ENCODE measurements at places on chromosomes 6 and 20.

- DNase-seq, result no peak
Measured at GRCh38 chr20:5650280-5650691, 99.9 kb upstream of the SHLD1 start.

DNA sequence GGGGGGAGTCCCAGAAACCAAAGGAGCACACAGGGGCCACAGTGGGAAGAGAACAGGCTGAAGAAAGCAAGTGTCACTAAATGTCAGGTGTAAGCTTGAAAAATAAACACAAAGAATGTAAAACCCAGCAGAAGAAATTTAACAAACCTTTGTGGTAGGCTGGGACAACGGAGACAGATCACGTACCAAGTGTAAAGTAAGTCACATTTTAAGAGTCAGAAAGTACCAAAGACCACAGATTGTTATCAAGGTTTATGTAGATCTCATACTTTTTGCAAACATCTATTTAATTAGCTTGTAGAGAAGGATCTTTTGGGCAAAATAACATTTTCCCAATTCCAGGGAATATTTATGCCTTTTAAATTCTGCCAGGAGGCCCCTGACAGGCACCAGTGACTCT lies 1.6 kb downstream of the CLIC5 start:
- DNase-seq, result no peak

DNA sequence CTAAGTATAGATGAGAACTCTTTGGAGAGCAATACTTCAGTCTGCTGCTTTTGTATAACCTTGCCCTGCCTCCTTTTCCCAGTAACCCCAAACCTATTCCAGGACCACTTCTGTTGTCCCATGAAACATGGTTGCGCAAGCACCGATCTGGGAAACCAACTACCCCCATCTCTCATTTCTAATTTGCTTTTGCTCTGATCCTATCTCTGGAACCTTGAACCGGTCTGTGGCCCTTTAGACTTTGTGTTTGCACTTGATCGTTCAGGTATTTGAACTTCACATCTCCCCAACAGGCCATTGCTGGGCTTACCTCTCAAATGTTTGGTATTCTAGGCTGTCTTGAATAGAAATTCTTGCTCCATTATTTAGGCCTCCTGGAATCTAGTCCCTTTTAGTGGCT lies 25.0 kb downstream of the L3MBTL3 start:
- DNase-seq, result no peak

DNA sequence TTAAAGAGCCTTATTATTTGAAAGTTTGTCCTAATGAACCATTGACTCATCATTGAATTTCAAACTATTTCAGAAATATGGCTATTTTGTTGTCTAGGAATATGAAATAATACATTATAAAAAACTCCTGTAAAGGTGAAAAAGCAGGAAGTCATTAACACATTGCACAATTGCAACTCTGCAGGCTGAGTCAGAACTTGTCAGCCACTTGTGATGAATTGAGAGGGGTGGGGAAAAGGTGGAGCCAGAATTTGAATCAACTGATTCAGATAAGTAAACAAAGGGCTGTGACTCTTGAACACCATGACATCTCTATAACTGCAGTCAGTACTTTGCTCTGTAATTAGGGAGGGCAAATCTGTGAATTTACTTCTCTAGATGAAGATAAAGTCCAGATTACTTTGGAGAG lies 6.0 kb downstream of the C6orf141 start:
- DNase-seq, result no peak

DNA sequence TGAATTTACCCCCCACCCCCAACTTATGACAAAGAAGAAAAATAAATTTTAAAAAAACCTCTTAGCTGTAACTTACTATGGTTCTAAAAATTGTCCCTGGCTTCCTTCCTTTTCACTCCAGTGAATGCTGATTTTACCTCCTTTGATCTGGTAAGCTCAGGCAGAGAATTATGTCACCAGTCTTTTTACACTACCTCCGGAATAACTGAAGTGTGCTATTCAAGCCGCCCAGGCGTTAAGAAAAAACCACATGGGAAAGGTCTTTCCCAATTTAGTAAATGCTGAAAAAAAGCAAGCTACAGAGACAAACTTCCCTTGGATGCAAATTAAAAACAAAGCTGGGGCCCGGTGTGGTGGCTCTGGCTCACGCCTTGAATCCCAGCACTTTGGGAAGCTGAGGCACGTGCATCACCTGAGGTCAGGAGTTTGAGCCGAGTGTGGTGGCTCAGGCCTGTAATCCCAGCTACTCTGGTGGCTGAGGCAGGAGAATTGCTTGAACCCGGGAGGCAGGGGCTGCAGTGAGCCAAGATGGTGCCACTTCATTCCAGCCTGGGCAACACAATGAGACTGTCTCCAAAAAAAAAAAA lies 12.4 kb downstream of the SNX5 start:
- no peak for DNase-seq

GRCh38 chr20:23970049-23970448 lies 18.5 kb downstream of the GGTLC1 start:
- DNase-seq, result no peak

DNA sequence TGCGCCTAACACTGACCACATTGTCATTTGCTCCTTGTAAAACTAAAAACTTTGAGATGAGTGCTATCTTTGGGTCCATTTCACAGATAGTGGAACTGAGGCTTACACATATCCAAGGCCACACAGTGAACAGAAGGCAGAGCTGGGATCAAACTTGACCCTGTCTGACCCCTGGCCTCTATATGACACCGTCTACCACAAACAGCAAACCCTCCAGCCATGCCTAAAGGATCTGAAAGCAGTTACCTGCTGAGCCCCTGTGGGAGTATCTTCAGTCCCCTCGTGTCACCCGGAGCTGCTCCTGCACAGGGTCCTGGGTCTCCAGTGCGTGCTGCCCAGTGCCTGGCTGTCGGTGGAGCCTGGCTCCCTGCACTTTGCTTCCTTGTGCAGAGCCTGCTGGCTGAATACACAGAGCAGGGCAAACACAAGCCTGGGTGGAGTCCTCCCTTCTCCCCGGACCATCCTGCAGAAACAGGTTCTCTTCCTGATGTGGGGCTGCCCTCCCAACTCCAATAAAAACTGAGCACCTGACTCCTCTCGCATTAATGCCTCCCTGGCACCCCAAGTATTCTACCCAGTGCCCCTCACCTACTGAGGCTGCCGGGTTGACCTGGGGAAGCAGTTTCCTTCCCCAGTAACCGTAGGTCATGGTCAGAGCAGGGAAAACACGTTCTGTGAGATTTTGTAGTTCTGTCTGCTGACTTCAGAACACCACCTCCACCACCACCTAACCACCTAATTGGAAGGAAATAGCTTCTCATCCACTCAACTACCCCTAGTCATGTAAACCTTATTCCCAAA lies at the start of gene BCAS1:
BCAS1 (minus strand) TSS at position 408 of the 801 bp plus-strand sequence. CDS start 11,876 bp downstream, outside the sequence.
- no peak for DNase-seq

- DNase-seq, result no peak
Measured at GRCh38 chr6:122098201-122098678, 301.2 kb upstream of the HSF2 start.

DNA sequence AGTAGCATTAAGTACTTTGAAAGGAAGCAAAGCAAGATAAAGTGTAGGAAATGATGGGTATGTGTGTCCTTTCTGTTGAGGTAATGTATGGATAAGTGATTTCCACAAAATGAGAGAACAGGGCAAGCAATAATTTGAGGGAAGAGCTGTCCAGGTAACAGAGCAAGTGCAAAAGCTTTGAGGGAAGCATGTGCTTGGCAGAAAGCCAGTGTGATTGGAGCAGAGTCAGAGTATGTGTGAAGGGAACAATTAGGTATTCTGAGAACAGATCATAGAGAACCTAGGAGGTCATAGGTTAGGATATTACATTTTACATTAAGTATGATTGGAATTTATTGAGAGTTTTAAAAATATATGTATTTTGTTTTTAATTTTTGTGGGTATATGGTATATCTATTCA lies 30.2 kb upstream of the MAN1A1 start:
- no peak for DNase-seq

DNA sequence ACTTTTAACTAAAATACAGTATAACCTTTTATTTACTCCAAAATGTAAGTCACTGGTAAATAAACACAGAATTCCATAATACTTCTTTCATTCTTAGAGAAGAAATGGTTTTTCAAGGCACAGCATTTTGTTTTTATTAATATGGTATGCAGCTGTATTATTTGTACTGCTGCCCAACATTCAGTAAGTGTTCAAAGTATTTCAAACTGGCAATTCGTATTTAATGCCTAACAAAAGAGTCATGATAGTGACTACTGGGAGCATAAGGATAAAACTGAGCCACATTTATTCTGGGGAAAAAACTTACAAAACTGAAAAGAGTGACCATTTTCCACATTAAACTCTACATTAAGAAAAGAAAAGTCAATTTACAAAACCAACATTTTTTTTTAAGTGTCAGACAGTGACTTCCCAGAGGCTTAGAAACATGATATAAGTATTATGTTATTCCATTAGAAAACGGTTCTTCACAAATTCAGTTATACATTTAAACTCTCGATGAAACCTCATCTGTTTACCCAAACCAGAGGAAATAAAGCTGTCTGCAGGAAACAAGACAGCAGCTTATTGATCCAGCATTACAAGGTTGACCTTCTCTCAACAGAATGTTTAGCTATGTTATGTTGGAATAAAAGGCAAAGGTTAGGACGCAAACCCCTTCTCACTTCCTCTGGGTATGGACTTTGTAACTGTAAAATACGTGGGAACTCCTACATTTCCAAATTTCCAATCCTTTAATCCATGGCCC lies 24.3 kb downstream of the EPB41L2 start:
- DNase-seq, result no peak

DNA sequence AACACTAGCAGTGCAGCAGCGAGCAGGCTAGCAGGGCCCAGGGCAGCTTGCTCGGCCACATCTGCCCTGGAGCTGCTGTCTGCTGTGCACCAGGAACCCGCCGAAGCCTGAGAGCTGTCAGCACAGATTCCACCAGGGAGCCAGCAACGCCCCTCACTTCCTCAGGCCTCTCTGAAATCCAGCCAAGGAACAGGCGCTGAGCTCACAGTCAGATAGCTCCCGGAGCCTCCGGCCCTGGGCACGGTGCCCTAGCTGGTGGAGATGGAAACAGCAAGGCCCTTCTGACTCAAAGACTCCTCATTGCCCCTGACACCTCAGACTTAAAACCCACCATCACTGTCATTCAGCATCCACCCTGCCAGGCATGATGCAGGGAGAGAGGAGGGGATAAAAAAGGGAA lies 839.4 kb downstream of the MAFB start:
- DNase-seq, result peak; percentile 40

DNA sequence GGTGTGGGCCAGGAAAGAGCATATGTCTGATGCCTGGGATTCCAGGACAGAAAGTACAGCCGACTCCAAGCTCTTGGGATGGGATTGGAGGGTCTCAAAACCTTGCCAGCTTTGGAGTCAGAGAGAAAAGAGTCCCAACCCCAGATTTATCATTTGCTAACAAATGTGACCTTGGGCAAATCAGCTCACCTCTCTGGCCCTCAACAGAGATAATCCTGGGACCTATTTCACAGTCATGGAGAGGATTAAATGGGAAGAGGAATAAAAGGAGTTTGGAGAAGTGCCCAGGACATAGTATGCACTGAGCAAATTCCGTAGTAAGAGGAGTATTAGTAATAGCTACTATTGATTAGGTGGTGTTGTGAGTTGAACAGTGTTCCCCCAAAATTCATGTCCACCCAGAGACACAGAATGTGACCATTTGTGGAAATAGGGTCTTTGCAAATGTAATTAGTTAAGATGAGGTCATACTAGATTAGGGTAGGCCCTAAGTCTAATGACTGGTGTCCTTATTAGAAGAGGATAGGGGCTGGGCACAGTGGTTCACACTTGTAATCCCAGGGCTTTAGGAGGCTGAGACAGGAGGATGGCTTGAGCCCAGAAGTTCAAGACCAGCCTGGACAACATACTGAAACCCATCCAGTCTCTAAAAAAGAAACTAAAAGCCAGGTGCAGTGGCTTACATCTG lies 17.1 kb downstream of the RIPOR3 start:
- no peak for DNase-seq

DNA sequence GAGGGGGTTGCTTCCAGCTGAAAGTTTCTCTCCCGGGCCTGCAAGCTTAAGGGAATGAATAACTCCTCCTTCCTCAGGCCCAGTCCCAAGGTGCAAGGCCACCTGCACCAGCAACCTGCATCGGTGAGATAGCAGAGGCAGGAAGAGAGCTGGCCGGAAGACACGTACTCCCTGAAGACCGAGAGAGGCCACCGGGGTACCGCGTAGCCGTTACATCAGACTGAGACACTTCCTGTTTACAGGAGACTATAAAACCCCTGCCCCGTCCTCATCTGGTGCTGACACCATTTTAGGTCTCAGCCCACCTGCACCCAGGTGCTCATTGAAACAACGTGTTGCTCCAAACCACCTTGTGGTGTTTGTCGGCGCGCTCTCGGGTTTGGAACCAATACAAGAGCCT lies 60.5 kb upstream of the PRND start:
- DNase-seq, result no peak

GRCh38 chr6:46505693-46506512 lies 14.7 kb upstream of the RCAN2 start:
- DNase-seq, result no peak

DNA sequence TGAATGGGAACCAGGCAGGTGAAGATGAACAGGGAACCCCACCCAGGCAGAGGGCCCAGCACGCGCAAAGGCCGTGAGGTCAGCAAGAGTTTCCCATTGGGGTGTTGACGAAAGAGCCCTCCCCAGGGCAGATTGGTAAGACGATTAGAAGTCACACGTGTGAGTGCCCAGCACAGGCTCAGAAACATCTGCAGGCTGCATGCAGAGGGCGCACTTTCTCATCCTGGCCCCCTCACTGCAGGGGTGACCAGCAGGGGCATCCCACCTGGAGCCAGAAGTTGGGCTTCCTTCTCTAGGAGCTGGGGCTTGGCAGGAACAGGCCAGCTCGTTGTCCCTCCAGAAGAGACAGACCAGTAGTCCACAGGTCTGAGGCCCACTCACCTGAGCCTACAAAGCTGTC lies 38.4 kb downstream of the VSTM2L start:
- DNase-seq, result no peak

GRCh38 chr6:105108631-105109262 lies 71.1 kb downstream of the POPDC3 start:
- no peak for DNase-seq

DNA sequence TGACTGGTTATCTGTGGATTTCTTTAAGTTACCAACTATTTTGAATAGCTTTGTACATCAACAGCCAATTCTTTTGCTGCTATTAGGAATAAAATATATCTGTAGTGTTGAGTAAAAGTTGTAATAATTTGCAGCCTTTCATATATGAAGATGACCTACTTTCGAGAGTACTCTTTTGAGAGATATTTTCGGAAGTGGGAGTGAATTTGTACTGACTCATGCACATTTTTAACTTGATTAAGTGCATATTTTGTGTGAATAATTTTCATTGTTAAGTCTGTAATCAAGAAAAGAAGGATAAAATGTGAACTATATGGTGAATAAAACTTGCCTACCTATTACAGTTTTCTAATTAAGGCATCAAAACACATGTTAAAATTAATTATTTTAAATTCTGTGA lies 51.9 kb downstream of the L3MBTL3 start:
- no peak for DNase-seq

- peak; percentile 71 for DNase-seq
Measured at GRCh38 chr6:97440590-97441176, 157.7 kb upstream of the MMS22L start.

DNA sequence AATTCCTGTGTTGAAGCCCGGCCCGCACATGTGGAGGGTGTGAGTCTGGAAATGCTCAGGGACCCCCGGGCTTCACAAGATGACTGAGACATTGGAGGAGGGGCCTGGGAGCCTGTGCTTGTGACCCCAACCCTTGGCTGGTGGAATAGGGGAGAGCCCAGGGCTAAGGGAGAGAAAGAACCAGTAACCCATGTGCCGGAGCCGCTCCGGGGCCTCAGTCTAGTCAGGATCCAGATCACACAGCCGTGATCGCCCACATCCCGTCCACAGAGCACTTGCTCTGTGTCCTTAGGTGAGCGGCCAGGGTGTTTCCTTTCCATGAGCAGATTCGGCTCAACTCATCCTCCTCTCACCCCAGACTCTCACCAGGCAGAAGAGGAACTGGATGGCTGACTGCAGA lies 152.3 kb upstream of the RPS6KA2 start:
- DNase-seq, result no peak

Measured in posterior cingulate gyrus (tissue), 11 donors.